Activated CD8-positive, alpha-beta memory T cell treated with anti-CD3 and anti-CD28 coated beads for 36 hours (primary cell): ENCODE measurements at places on chromosomes 1 and 21. TPM values are rescaled to one million over a fixed set of nuclear protein-coding genes. Genes with fewer than 3 reads are reported as not detected.

Gene SETD4
- total RNA-seq = 16.0 TPM

Gene HUNK
- total RNA-seq = not detected

Gene GJB5
- not detected for total RNA-seq

Gene ATP1A2
- total RNA-seq = not detected

Gene CCDC27
- not detected for total RNA-seq

Gene SFT2D2
- total RNA-seq = 41.9 TPM

Gene KLHDC8A
- total RNA-seq = not detected

Gene SV2A
- 8.8 TPM for total RNA-seq

Gene CD2
- total RNA-seq = 383 TPM

Gene PCP4L1
- total RNA-seq = not detected

Gene ZNF593OS
- not detected for total RNA-seq

Gene COL6A2
- total RNA-seq = 13.9 TPM

Gene ESPN
- 0.23 TPM for total RNA-seq

Gene NR1I3
- not detected for total RNA-seq

Gene LCA5L
- total RNA-seq = 0.46 TPM

Gene CAPN8
- total RNA-seq = not detected

Gene CPLANE2
- 2.6 TPM for total RNA-seq

Gene HRNR
- total RNA-seq = not detected

Gene SMCP
- not detected for total RNA-seq

Gene OR2AK2
- total RNA-seq = not detected

Gene GPR25
- not detected for total RNA-seq

Gene IRF2BP2
- total RNA-seq = 90.5 TPM

Gene IL10
- total RNA-seq = 6.4 TPM

Gene CYP4A11
- total RNA-seq = not detected

Gene CLDN19
- total RNA-seq = not detected

Gene GCSAML
- 0.80 TPM for total RNA-seq

Gene TMOD4
- 2.1 TPM for total RNA-seq

Gene SLC26A9
- total RNA-seq = not detected

Gene GRHL3
- total RNA-seq = not detected

Gene UMODL1
- not detected for total RNA-seq

Gene DYNLT5
- not detected for total RNA-seq

Gene MTX1
- total RNA-seq = 71.1 TPM

Gene SLFNL1
- 0.06 TPM for total RNA-seq

Gene KCNA3
- 23.9 TPM for total RNA-seq

Gene FCRLB
- 0.51 TPM for total RNA-seq

Gene LIN28A
- total RNA-seq = not detected

Gene NBPF4
- 0.10 TPM for total RNA-seq

Gene PAPPA2
- 0.29 TPM for total RNA-seq

Gene EXTL1
- total RNA-seq = not detected
